C1 segment of cervical spinal cord (tissue), 14 donors: ENCODE measurements at places on chromosomes 1 and 21.

GRCh38 chr1:16900751-16901150 lies 5.0 kb downstream of the RNU1-2 start:
- DNase-seq = no peak

GRCh38 chr1:46477153-46477929 lies 12.3 kb upstream of the DMBX1 start:
- DNase-seq = peak; percentile 38

DNA sequence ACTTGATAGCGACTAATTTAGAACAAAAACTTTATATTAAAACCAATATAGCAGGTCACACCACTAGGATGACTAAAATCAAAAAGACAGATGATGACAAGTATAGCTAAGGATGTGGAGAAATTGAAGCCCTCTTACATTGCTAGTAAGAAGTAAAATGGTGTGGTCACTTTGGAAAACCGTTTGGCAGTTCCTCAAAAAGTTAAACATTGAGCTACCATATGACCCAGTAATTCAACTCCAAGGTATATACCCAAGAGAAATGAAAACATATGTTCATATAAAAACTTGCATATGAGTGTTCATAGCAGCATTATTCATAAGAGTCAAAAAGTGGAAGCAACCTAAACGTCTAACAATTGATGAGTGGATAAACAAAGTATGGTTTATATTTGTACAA lies 13.0 kb upstream of the SERINC2 start:
- no peak for DNase-seq

DNA sequence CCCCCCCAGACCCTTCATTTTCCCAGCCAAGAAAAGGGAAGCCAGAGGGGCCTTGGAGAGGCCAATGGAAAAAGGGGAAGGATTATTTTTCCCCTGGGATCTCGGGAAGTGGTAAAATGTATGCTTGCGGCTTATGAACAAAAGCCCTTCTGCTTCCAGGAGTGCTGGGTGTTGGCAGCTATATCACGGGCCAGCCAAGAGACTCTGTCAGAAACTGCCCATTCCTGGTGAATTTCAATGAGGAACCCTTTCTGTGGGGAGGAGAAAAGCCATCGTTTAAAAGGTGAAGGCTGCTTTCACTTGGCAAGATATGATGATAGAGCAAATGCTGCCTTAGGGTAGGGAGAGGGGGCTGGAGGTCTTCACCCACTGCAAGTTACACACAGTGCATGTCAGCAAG lies 69.7 kb upstream of the ZC3H12A start:
- DNase-seq = no peak

GRCh38 chr1:18010408-18010807 lies 97.2 kb upstream of the IGSF21 start:
- no peak for DNase-seq

DNA sequence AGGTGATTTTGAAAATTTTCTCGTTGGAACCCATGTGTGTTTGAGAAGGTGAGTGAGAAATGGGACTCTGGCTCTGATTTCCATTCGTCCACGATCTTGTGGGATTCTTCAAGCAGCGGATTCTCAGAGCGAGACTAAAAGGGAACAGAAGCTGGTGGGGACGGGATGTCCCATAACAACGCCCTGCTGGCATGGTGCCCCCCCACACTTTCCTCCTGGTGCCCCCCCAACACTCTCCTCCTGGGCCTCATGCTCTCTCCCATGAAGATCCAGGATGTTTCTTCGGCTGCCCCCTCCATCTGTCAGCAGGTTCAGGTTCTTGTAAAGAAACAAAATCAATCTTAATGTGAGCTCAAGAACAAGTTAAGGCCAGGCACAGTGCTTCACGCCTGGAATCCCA lies 29.1 kb downstream of the PRDM15 start:
- no peak for DNase-seq

GRCh38 chr1:67831850-67832513 lies 1.3 kb downstream of the GNG12 start:
- DNase-seq = no peak

- DNase-seq = no peak
Measured at GRCh38 chr1:203638950-203639349, 12.3 kb downstream of the ATP2B4 start.

DNA sequence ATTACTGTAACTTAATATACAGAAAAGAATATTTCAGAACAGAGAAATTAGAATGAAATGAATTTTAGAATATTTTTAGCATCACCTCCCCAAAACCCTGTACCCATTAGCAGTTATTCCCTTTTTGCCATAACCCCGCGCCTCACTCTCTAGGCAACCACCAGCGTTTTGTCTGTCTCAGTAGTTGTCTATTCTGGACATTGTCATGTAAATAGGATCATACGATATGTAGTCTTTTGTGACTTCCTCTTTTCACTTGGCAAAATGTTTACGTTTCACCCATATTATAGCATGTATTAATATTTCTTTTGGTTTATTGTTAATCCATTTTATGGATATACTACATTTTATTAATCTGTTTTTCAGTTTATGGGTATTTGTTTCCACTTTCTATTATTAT lies 24.9 kb downstream of the SOAT1 start:
- DNase-seq = no peak

DNA sequence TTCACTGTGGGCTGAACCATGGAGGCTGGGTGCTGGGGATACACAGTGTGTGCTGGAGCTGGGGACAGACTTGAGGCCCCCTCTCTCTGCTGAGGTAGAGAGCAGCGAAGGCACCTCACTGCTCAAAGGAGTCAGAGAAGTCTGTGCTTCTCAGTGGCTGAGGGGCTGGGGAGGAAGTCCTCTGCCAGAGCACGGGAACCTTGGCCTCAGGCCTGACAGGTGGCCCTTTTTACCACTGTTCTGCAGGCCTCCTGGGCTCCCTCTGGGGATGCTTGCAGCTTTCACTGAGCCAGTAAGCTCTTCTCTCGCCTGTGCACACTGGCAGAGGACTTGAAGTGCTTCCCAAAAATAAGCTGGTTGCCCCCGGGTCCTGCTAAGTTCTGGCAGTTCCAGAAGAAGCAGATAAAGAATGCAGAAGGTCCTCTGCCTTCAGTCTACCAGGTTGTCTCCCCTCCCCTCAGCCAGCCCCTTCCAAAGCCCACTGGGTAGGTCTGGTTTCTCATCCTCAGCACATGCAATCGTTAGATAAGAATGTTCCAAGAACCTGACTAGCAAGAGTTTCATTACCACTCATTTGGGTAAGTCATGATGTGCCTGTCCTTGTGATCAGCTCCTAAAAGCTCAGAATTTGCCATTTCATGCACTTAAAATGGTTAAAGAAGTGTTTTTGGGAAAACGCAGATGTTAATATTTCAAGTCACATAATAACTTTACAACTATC lies 53.9 kb downstream of the TENT5C start:
- DNase-seq = no peak

GRCh38 chr1:20323613-20323920 lies 32.9 kb downstream of the VWA5B1 start:
- no peak for DNase-seq

DNA sequence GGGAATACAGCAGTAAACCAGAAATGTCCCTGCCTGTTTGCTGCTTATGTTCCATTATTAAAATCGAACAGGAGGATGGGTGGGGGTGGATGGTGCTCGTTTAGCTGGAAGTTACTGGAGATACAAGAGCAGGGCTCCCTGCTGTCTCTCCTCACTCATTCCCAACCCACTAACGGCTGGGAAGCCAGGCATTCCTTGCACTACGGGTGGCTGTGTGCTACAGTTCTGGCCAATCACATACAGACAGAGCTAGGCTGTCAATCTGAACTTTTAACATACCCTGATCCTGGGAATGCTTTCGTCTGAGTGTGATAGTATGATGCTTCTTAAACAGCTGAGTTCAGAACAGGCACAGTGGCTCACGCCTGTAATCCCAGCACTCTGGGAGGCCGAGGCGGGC lies 7.0 kb downstream of the SIPA1L2 start:
- no peak for DNase-seq

- no peak for DNase-seq
Measured at GRCh38 chr1:209493559-209493958, 90.0 kb upstream of the CAMK1G start.

- DNase-seq = no peak
Measured at GRCh38 chr21:21146587-21147373, 148.6 kb downstream of the NCAM2 start.
